ENCODE measurements at places on chromosomes 12 and 14. TPM values are rescaled to one million over a fixed set of nuclear protein-coding genes. Genes with fewer than 3 reads are reported as not detected.

DNA sequence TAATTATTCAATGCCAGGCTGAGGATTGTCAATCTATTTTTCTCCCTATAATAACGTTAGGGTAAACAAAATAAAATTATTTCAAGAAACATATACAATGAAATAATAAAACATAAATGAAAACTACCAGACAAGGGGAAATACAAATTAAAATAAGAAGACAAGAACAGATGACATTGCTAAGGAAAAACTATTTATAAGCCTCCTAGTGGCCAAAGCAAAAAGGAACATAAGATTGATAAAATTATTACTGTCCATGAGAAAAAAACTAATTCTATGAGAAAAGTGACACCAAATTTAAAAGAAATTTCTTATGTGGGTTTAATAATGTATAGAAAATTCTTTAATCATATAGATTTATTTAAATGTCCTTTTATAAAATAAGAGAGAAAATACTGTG, 294.7 kb downstream of the TTC6 start:
- DNase-seq, result no peak

DNA sequence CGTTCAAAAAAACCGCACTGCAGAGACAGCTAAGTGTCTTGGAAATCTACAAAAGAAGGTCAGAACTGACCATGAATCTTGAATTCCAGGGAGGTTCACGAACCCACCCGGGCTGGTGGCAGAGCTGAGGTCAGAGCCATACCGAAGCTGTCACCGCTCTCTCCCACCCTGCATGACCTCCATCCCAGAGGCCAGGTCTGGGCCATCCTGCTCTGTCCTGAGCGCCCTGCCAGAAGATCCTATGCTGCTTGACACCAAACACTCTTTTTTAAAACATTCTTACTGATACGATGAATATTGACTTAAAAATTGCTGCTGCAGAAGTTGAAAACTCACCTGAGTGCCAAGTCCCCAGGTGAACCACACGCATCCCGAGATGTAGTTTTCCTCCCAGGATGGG, 329.1 kb upstream of the FKBP4 start:
- no peak for DNase-seq

The ESR2 gene
- total RNA-seq, result 0.08 TPM

DNA sequence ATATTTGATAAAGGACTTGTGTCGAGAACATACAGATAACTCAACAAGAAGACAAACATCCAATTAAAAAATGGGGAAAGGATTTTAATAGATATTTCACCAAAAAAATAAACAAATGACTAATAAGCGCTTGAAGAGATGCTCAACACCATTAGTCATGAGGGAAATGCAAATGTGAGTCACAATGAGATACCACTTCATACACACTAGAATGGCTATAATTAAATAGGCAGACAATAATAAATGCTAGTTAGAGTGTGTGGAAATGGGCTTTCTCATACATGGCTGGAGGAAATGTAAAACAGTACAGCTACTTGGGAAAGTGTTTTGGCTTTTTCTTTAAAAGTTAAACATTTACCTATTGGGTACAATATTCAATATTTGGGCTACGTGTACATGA, 34.8 kb downstream of the DLK1 start:
- DNase-seq, result no peak

The DYRK4 gene
- 8.7 TPM for total RNA-seq

DNA sequence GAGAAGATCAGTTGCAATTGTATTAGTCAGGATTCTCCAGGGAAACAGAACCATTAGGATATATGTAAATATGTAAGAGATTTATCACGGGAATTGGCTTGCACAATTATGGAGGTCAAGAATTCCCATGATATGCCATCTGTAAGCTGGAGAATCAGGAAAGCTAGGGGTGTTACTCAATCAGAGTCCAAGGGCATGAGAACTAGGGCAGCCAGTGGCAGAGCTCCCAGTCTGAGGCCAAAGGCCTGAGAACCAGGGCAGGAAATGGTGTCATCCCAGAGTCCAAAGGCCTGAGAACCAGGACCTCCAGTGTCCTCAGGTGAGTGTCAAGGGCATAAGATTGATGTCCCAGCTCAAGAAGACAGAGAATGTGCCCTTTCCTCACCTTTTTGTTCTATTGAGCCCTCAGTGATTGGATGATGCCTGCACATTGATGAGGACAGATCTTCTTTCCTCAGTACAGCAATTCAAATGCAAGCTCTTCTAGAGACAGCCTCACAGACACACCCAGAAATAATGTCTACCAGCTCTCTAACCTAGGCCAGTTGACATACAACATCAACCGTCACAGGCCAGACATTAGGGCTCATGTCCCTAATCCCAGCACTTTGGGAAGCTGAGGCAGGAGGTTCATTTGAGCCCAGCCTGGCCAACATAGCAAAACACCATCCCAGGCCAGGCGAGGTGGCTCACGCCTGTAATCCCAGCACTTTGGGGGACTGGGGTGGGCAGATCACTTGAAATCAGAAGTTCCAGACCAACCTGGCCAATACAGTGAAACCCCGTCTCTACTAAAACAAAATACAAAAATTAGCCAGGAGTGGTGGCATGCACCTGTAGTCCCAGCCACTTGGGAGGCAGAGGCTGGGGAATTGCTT, 34.9 kb upstream of the ZNF740 start:
- peak; percentile 92 for DNase-seq

GRCh38 chr12:10663869-10664268, 10.0 kb downstream of the STYK1 start:
- DNase-seq, result no peak

- DNase-seq, result no peak
These were observed 19.4 kb downstream of the MYRFL start for GRCh38 chr12:69844416-69844815.
